ENCODE measurements at places on chromosomes 16 and 17.

GRCh38 chr17:17576772-17577234, 14.7 kb downstream of the PEMT start:
- DNase-seq, result no peak

- no peak for DNase-seq
Measured at GRCh38 chr17:17345294-17345597, 42.1 kb downstream of the NT5M start.

- DNase-seq, result peak; percentile 70
Measured at GRCh38 chr17:9924735-9925191, 19.7 kb upstream of the RCVRN start.

DNA sequence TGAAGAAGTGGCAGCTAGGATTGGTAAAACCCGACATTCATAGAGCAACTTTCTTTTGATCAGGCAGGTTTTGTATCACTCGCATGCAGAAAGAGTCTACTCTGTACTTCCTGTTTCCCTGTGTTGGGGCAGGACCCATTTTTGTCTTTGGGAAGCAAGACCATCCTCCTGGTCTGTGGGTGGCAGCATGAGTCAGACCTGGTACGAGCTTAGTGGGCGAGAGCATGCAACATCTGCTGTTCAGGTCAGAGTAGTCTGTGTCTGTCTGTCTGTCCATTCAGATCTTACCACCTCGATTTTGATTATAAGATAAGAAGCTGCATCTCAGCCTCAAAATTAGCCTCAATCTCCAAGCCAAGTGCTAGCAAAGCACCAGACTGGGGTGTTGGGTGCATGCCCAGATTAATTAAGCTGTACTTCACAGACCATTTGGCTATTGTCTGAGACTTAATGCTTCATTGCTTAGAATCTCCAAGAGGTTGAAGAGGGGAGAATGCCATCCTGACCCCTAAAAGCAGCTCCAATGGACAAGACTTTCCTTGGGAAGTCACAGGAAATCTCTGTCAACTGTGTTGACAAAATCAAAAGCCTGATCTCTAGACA, 110.9 kb downstream of the XYLT1 start:
- DNase-seq, result no peak

DNA sequence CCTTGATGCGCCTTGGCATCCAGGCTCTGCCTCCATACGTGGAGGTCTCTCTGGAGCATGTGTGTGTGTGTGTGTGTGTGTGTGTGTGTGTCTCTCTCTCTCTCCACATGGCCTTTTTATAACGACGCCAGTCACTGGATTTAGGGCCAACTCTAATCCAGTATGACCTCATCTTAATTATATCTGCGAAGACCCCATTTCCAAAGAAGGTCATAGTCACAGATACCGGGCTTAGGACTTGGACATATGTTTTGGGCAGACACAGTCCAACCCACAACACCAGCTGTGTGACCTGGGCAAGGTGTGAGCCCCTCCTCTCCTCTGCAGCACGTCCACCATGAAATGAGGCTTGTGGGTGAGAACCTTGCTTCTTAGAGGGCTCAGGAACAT, 138.4 kb upstream of the PLCG2 start:
- no peak for DNase-seq

DNA sequence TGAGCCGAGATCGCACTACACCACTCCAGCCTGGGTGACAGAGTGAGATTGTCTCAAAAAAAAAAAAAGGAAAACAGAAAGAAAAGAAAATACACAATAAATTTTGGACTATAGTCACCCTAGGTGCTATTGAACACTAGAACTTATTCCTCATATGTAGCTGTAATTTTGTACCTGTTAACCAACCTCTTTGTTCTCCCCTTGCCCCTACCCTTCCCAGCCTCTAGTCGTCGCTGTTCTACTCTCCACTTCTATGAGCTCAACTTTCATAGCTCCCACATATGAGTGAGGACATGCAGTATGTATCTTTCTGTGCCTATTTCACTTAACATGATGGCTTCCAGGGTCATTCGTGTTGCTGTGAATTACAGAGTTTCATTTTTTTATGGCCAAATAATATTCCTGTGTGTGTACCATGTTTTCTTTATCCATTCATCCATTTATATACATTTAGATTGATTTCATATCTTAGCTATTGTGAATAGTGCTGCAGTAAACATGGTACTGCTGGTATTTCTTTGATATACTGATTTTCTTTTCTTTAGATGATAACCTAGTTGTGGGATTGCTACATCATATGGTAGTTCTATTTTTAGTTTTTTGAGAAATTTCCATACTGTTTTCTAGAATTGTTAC, 28.3 kb downstream of the VPS35L start:
- peak; percentile 66 for DNase-seq

DNA sequence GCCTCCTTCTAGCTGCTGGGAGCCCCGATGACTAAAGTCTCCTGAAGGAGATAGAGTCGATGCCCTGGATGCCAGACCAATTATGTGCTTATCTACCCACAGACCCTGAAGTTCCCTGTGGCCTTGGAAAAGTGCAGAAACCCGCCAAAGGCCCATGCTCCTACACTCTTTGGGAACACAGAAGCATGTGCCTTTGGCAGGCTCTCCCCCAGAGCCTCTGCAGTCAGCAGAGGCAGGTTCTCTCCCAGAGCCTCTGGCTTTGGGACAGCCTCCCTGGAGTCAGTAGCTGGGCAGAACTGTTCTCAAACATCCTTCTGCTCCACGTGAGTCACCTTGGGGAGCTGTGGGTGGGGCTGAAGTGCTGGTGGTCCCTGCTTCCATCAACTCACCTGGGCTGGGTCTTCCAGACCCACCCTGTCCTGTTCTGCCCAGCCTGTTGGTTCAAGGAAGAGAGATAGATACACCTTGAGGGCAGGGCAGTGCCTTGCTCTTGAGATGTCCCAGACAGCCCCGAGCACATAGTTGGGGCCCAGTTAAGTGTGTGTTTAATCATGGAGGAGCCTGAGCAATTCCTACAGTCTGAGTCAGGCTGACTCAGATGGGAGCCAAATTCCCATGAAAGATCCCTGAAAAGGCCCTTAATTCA, 3.2 kb upstream of the CDK5RAP3 start:
- no peak for DNase-seq

- DNase-seq, result no peak
Measured at GRCh38 chr17:77098884-77099545, 41.8 kb upstream of the SEC14L1 start.

GRCh38 chr17:82863941-82864712, 24.3 kb upstream of the ZNF750 start:
- peak; percentile 30 for DNase-seq

Measured in HT-29 (cell line).